ENCODE measurements at places on chromosomes 1 and 21. TPM values are rescaled to one million over a fixed set of nuclear protein-coding genes. Genes with fewer than 3 reads are reported as not detected.

GRCh38 chr21:44589586-44590305 lies 2.6 kb downstream of the KRTAP10-6 start:
- H3K27ac ChIP-seq = no peak overlapping the region
- H3K4me1 ChIP-seq = no peaks in the 10 kb centered on the region
- H3K36me3 ChIP-seq = no peaks in the 10 kb centered on the region
- no peak overlapping the region for H3K4me3 ChIP-seq

DNA sequence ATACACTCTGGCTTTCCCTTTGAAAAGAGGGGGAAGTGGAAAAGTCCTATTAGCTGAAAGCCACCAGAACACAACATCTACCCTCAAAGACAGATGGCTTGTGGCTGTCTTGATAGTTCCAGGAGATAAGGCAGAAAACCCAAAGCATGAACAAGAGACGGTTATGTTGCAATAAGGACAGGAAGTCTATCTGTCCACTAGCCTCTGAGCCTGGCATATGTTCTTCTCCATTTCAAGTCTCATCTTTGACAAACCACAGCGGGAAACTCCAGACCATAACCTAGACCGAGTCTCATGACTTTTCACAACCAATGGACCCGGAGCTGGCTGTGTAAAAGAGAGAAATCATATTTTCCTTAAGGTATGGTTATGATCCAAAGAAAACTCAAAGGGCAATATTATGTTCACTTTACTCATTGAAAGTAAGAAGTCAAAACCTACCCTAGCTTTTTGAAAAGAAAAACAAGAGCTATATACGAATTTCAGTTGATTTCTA lies 33.8 kb downstream of the DUSP10 start:
- no peak for DNase-seq
- no peak overlapping the region for H3K4me3 ChIP-seq
- H3K4me1 ChIP-seq = no peaks in the 10 kb centered on the region
- no peak overlapping the region for H3K27ac ChIP-seq
- H3K27me3 ChIP-seq = no peaks in the 10 kb centered on the region

DNA sequence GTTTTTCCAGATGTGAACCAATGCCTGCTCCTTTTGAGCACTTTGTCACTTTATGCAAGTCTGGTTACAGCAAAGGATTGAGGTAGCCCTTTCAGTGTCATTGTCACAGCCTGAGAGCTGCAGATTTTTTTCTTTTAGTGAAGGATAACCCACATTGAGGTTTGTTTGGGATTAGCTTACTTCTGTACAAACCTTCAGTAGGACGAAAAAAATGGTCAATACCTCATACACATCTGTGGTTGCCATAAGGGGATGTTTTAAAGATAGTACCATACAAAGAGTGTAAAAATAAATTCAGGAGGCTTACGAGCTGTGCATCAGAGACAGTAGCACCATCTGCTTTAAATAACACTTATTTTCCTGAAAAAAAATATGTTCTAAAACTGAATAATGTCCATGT lies 566.0 kb downstream of the AJAP1 start:
- no peaks in the 10 kb centered on the region for H3K36me3 ChIP-seq
- no peaks in the 10 kb centered on the region for H3K27me3 ChIP-seq
- no peak overlapping the region for H3K4me3 ChIP-seq
- H3K4me1 ChIP-seq = no peaks in the 10 kb centered on the region
- no peak overlapping the region for H3K27ac ChIP-seq

DNA sequence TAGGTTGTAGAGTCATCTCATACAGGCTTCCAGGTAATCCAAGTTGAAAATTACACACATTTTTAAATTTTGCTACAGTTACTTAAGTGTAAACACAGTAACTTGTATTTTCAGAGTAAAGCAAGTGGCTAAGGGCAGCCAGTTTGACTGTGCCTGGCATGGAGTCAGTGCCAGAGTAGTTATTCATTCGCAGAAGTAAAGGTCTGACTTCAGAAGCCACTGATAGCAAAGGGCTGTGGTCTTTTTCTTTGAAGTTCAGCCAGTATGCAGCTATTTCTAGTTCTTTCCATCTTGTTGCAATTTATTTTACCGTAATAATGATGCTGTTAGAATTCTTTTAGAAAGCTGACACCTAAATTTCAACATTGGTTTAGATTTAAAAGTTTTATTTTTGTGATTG lies 9.4 kb downstream of the TMEM50A start:
- no peak for DNase-seq
- no peaks in the 10 kb centered on the region for H3K36me3 ChIP-seq
- no peak overlapping the region for H3K4me3 ChIP-seq
- H3K27me3 ChIP-seq = no peaks in the 10 kb centered on the region

DNA sequence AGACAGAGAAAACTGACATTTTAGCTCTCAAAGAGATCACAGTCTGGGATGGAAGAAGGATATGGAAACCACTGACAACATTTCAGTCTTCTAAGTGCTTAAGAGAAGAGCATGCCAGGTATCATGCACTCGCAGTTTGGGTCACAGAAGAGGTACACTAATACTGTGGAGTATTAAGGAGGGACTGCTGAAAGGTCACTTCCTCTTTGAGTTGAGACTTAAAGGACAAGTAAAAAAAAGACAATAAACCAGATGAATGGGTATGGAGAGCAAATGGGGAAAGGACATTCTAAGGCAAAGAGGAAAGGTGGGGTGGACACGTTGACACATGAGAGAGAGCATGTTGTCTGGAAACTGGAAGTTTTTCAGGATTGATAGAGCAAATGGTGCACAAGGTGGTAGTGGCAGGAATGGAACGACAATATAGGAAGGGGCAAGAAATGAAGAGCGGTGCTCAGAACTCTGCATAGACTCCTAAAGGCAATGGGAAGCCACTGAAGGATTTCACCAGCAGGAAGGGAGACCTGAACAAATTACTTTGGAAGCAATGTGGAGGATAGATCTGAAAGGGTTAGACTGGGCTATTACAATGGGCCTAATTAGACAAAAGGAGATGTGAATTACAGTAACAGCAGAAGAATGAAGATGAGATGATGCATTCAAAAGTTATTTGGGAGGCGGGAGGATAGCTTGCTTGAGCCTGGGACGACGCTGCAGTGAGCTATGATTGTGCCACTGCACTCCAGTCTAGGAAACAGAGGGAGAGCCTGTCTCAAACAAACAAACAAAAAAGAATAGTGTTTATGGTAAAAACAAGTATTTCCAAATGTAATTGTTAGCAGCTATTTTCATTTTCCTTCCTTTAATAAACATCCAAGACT lies 11.1 kb downstream of the DIPK1A start:
- no peaks in the 10 kb centered on the region for H3K27me3 ChIP-seq
- H3K4me1 ChIP-seq = no peaks in the 10 kb centered on the region
- H3K36me3 ChIP-seq = no peaks in the 10 kb centered on the region

- H3K4me1 ChIP-seq = no peaks in the 10 kb centered on the region
- H3K36me3 ChIP-seq = no peaks in the 10 kb centered on the region
- DNase-seq = no peak
Observed at GRCh38 chr1:34054920-34055319, 110.1 kb downstream of the CSMD2 start.

DNA sequence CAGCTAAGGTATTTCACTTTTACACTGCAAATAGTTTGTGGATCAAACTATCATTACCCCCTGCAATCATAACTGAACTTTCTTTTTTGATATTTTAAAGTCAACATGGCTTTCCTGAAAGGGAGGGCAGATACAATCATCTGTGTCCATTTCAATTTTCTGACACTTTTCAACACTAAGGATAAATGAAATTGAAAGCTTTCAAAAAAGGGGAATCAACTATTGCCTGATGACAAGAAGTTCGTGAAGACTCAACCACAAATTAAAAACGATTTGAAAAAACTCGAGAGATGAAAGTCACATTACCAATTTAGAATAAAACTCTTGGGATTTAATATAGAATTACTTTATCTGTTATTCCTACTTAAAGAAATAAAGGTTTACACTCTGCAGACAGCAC lies 11.7 kb downstream of the SRSF4 start:
- H3K27me3 ChIP-seq = no peaks in the 10 kb centered on the region
- no peak for DNase-seq
- peaks cover 54% of the 10 kb centered on the region for H3K4me1 ChIP-seq
- no peak overlapping the region for H3K4me3 ChIP-seq
- no peak overlapping the region for H3K27ac ChIP-seq

DNA sequence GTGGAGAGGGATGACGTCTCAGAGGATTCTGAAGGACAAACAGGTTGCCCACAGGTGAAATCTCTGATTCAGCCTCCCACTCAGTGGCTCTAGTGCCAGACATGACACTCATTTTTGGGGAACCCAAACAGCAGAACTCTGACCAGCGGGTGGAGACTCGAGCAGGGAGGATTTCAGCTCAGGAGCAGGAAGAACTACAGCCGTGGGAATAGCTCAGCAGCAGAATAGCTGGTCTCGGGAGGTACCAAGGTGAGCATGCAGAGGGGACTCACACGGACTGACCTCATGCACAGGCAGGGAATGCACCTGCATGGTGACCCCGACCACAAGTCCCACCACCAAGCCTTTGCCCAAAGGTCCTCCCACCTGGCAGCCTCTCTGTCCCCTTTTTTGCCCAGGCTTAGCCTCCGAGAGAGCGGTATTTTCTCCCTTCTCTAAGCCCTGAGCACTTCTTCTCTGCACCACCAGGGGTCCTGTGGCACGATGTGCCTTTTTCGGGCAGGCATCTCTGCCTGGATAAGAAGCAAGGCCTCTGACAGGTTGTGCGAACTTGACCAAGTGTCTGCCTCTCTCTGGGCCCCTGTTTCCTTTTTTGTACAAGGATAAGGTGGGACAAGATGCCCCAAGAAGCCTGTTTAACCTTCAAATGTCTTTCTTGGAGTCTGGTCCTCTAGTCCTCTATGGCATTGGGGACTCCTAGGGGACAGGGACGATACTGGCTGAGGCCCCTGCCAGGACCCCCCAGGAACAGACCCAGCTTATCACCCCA lies 8.8 kb upstream of the FGR start:
- H3K4me1 ChIP-seq = no peaks in the 10 kb centered on the region
- no peak overlapping the region for H3K27ac ChIP-seq
- H3K4me3 ChIP-seq = no peak overlapping the region
- no peaks in the 10 kb centered on the region for H3K36me3 ChIP-seq

- H3K4me1 ChIP-seq = no peaks in the 10 kb centered on the region
- H3K4me3 ChIP-seq = no peak overlapping the region
- no peak for DNase-seq
Observed at GRCh38 chr1:244092964-244093638, 42.0 kb downstream of the ZBTB18 start.

DNA sequence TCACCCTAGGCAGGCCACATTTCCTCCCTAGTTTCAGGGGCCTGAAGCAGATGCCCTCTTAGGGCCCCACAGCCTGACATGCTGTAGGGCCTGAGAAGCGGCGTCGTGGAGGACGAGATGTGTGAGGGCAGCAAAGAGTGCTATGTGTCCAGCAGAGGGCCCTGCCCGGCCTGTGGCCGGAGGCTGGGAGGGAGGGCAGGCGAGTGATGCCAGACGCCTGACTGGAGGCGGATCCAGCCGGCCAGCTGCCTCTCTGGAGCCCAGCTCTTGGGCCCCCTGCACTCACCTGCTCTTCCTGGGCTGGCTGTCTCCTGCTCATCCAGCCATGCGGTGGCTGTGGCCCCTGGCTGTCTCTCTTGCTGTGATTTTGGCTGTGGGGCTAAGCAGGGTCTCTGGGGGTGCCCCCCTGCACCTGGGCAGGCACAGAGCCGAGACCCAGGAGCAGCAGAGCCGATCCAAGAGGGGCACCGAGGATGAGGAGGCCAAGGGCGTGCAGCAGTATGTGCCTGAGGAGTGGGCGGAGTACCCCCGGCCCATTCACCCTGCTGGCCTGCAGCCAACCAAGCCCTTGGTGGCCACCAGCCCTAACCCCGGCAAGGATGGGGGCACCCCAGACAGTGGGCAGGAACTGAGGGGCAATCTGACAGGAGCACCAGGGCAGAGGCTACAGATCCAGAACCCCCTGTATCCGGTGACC lies at the start of gene GPR37L1:
Gene GPR37L1 (plus strand): TSS at position 279 of the 697 bp plus-strand sequence. CDS start 47 bp downstream, at position 326.
- no peaks in the 10 kb centered on the region for H3K36me3 ChIP-seq
- H3K4me1 ChIP-seq = no peaks in the 10 kb centered on the region
- H3K4me3 ChIP-seq = no peak within 1 kb of the TSS
- H3K27me3 ChIP-seq = no peaks in the 10 kb centered on the region
- no peak for DNase-seq

DNA sequence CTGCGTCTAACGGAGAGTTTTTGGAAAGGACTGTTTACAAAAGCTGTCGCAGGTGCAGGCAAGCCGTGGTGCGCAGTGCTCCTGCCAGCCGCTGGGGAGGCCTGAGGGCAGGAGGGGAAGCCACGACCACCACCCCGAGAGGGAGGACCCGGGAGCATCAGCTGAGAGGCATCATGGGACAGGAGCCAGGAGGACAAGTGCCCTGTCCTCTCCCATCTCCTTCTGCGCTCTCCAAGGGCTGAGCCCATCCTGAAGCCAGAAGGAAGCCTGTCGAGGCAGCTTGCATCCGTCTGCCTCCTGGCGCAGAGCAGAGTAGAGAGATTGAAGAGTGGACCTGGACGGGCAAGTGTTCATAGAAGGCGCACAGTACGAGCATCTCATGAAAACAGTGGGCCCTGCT lies 310.9 kb downstream of the KIF26B start:
- H3K36me3 ChIP-seq = no peaks in the 10 kb centered on the region
- H3K27ac ChIP-seq = no peak overlapping the region
- H3K4me3 ChIP-seq = no peak overlapping the region

GRCh38 chr1:15723631-15724246 lies 12.3 kb upstream of the SLC25A34 start:
- DNase-seq = no peak
- H3K27ac ChIP-seq = no peak overlapping the region
- no peaks in the 10 kb centered on the region for H3K27me3 ChIP-seq
- H3K4me3 ChIP-seq = no peak overlapping the region
- no peaks in the 10 kb centered on the region for H3K36me3 ChIP-seq
- H3K4me1 ChIP-seq = no peaks in the 10 kb centered on the region

- H3K27ac ChIP-seq = no peak overlapping the region
- no peaks in the 10 kb centered on the region for H3K4me1 ChIP-seq
- DNase-seq = no peak
- H3K4me3 ChIP-seq = no peak overlapping the region
- no peaks in the 10 kb centered on the region for H3K36me3 ChIP-seq
Observed at GRCh38 chr1:241582921-241583321, 50.7 kb downstream of the KMO start.

- H3K4me3 ChIP-seq = no peak overlapping the region
- peaks cover 5% of the 10 kb centered on the region for H3K4me1 ChIP-seq
- DNase-seq = no peak
- H3K27ac ChIP-seq = no peak overlapping the region
Observed at GRCh38 chr1:230609208-230609607, 33.1 kb upstream of the COG2 start.

DNA sequence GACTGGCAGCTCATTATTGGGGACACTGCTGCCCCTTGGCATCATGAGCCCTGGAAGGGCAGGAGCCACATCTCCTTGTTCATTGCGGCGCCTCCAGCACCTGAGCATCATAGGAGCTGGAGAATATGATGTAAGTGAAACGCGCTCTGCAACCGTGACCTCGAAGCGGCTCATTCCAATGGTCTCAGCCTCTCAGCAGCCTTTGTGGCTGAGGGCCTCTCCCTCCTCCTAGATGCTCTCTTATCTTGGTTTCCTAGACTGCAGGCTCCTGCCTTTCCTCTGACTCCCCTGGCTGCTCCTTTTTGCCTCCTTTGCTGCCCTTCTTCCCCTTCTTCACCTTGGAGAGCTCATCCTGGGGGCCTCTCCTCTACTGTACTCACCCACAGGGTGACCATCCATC lies 83.6 kb upstream of the CASZ1 start:
- H3K4me3 ChIP-seq = no peak overlapping the region
- no peaks in the 10 kb centered on the region for H3K36me3 ChIP-seq
- no peak overlapping the region for H3K27ac ChIP-seq
- DNase-seq = no peak
- no peaks in the 10 kb centered on the region for H3K27me3 ChIP-seq

LINGO4 gene
- 0.98 TPM for total RNA-seq

OPRD1 gene
- total RNA-seq = 2.2 TPM

C1QTNF12 gene
- total RNA-seq = not detected

RIPPLY3 gene
- not detected for total RNA-seq

OR2M3 gene
- total RNA-seq = not detected

SYT2 gene
- total RNA-seq = not detected

CA14 gene
- total RNA-seq = not detected

AMY1A gene
- total RNA-seq = not detected

Measured in vagina (tissue), 2 donors.